ENCODE measurements at places on chromosomes 2 and 18.

GRCh38 chr18:45340884-45341283 lies 274.4 kb upstream of the SLC14A2 start:
- DNase-seq, result no peak

DNA sequence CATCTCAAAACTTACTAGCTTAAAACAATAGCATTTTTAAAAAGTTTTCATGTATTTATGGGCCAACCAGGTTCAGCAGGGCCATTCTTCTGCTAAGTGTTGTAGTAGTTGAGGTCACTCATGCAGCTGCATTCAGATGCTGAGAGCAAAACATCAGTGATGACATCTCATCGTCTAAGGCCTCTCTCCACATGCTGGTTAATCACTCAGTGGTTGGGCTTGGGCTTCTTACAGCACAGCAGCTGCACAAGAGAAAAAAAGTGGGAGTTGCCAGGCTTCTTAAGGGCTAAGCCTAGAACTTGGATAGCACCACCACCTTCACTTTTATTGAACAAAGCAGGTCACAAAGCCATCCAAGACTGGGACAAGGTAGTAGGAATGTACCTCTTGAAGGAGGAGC lies 190.3 kb downstream of the IRS1 start:
- no peak for DNase-seq

DNA sequence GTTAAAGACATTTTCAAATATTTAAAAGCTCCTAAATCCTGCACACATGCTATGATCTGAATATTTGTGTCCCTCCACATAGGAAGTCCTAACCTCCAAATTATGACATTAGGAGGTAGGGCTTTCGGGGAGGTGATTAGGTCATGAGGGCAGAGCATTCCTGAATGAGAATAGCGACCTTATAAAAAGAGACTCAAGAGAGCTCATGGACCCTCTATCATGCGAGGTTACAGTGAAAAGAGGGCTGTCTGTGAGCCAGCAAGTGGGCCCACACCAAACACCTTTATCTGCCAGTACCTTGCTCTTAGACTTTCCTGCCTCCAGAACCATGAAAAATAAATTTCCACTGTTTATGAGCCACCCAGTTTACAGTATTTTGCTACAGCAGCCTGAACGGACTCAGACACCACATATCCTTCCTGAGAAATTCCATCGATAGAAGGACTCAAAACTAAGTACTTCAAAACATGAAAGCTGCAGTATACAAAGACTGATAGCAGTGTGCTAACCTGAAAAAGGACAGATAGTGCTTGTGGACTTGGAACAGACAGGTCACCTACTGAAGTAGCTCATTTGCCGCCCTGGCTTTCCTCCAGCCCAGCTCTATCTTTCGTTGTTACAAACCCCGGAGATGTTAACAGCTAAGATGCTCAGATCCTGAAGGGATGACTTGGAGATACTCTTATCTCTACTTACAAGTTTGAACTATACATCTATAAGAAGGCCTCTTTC lies 13.8 kb downstream of the FAM210A start:
- no peak for DNase-seq

GRCh38 chr2:156480376-156480775 lies 44.2 kb downstream of the GPD2 start:
- no peak for DNase-seq

DNA sequence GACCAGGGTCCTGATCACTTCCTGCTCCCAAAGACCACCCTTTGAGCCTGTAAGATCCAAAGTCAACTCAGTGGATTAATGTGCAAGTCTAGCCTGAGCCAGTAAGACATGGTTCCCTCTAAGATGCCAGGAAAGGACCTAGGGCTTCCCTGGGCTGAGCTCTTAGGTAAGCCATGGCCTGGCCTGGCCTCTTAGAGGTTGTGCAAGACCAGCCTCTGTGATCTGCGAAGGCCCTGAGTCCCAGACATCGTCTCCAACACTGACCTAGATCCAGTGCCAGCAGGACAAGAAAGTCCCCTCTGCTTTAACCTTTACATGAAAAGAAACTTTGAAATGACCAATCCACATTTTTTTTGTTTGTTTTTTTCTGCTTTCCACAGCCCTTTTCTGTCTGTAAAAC lies 73.6 kb upstream of the CYP1B1 start:
- peak; percentile 11 for DNase-seq

- no peak for DNase-seq
Measured at GRCh38 chr18:23964282-23965238, 50.0 kb upstream of the TTC39C start.

- DNase-seq, result no peak
Measured at GRCh38 chr2:66699416-66699792, 264.5 kb downstream of the MEIS1 start.

- peak; percentile 12 for DNase-seq
Measured at GRCh38 chr18:36527740-36528455, 230.4 kb downstream of the FHOD3 start.

DNA sequence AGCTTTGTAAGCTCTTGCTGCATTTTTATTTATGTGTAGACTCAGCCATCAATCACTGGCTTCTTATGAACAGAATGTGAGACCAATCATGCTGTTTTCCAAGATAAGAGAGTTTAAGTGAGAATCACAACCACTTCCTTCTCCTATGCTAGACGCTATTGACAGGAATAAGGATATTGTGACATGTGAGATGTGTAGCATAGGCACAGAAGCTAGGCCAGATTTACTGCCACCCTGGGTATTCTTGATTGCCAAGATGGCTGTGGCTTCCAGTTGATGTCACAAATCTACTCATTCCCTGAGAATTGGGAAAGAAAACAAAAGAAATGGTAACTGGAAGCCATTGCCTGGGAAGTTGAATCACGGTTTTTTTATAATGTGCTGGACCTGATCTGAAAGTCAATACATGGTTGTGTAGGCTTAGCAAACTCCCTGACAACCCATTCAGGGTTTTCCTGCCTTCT lies 49.9 kb downstream of the RAB27B start:
- no peak for DNase-seq
